ENCODE measurements at places on chromosomes 2 and 18. TPM values are rescaled to one million over a fixed set of nuclear protein-coding genes. Genes with fewer than 3 reads are reported as not detected.

GRCh38 chr18:56510108-56510507 is 128.3 kb downstream of the TXNL1 start:
- no peak for DNase-seq

DNA sequence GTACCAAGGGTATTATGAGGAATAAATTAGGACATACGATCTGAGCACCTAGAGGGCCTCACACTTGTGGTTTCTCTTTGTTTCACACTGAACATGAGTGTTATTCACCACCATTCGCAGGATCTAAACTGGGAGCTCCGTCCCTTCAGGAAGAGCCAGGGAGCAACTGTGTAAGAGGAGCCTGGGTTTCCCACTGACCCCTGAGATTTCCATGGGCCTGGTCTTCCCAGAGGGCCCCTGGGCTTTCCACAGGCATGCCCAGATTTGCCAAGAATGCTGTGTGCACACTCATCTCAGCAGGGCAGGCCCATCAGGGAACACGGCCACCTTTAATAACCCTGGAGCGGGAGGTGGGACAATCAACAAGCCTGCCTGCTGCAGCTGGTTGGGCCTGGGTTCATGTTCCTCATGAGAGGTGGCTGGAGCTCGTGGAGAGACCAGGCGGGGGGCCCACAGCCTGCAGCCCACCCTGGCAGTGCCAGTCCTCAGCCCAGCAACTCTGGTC is 416.8 kb upstream of the MYT1L start:
- DNase-seq: no peak

GRCh38 chr2:126860385-126860784 is 38.3 kb upstream of the TEX51 start:
- no peak for DNase-seq

DNA sequence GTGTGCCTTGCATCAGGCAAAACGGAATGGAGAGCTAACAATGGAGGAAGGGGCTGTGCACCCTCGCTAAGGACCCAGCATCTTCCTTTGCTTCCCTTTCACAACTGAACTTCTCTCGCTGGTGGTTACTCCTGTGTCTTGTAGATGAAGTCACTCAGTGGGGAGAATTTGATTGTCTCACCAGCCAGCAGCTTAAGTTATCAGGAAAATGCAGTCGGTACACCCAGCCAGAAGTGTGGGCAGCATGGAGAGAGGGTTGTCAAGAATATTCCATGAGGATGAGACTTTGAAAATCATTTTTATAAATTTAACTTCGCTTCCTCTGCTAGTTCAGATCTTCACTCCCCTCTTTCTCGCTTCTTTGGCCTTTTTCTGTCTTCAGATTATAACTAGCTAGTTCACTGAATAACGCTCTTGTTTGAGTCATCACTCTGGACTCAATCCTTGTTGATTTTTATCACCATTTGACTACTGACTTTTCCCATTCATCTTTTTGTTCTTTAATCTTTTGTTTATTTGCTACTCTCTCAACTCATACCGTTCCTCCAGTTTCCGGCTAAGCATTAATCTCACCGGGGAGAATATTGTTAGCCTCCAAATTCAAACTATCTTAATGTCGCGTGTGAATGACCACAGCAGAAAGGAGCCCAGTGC is 221.7 kb downstream of the CD226 start:
- no peak for DNase-seq

DNA sequence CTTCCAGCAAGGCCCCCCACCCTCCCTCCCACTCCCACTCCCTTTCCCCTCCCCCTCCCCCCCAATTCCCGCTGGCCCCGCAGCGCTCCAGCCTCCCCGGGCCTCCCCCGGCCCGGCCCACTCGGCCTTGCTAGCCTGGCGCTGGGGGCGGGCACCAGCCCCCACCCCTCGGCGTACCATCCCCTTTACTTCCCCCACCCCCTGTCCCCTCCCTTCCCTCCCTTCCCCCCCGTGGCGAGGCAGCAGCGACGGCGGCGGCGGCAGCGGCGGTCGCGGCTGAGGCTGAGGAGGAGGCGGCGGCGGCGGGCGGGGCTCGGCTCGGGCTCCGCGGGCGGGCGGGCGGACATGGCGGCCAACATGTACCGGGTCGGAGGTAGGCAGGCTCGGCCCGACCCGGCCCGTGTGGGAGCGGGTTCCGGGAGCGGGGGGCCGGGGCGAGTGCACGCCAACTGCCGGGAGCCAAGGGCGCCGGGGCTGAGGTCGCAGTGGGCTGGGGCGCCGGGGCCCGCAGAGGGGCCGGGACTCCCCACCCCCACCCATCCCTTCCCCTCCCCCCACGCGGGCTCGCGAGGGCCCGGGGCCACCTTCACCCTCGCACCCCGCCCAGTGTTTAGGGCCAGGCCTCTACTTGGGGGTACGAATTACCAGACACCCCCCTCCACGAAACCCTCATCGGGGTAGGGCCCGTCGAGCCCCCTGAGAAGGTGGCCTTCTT is at the start of gene MTA3:
Gene MTA3, plus strand, starts transcription at position 232 of the 715 bp plus-strand sequence. Its CDS starts 114 bp downstream, at position 346.
- peak; percentile 66 for DNase-seq

GRCh38 chr2:30239308-30239985 is 8.1 kb downstream of the LBH start:
- DNase-seq: peak; percentile 69

DNA sequence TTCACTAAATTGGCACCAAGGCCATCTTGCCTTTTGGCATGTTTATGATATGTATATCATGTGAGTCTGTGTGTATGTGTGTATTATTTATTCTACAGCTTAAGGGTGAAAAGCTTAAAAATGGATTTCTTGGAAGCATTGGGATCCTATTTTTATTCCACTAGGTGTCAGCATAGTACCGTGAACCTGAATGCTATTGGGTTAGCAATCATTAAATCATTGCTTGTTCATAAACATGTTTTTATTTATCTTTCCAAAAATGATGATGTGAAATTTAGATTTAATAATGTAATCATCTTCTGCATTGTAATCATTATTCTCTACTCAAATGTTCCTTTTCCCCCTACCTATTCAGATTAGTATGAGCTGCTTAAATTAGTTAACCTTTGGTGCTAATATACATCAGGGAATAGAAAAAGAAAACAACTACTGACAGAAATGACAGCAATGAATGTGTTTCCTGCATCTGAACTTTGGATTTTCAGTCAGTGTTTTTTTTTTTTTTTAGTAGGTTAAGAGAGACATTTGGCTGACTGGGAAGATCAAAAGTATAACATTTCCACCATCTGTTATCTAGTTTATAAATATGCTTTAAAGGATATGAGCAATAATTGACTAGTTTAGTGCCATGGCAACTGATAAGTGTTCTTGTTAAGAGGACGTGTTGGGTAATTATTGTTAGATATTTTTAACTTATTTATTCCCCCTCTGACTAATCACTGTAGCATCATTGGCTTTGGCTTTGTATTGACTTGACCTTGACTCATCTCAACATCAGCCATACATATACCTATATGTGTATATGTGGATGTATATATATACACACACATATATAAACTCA is 14.1 kb upstream of the ZSWIM2 start:
- DNase-seq: peak; percentile 9

Gene ADCY3
- total RNA-seq: 15.4 TPM

Gene RASGRP3
- total RNA-seq: 6.7 TPM
